ENCODE measurements at places on chromosomes 4 and X.

GRCh38 chr4:173434231-173434630 is 35.3 kb upstream of the SCRG1 start:
- DNase-seq = no peak

DNA sequence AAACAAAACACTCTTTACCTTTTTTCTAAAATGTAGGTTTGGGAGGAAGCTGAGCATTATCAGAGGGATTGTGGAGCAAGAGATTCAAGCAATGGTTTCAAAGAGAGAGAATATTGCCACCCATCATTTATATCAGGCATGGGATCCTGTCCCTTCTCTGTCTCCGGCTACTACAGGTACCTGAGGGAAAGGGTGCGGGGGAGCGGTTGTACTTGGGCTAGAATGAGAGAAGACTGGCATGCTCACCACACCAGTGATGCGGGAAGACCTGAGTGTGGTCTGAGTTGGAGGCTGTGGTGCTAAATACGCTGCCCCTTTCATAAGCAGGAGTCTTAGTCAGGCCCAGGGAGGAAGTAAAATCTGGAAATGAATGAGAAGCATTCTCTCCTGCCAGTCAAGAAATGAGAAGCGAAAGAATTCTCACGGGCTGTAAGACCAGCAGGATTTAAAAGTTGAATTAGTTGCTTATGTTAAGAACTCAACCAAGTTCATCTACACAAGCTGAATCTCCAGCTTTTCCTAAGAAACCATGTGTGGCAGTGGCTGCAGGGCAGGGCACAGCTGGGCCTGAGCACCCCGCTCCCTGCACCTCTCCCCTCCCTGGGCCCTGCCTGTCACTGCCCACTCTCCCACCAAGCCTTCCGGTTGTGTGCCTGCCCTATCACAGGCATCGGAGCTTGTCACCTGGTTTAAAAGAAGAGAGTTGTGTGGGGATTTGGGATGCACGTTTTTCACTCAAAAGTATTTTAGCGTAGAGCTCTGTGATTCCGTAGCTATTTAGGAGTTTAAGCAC is 24.8 kb upstream of the MSANTD1 start:
- DNase-seq = no peak

DNA sequence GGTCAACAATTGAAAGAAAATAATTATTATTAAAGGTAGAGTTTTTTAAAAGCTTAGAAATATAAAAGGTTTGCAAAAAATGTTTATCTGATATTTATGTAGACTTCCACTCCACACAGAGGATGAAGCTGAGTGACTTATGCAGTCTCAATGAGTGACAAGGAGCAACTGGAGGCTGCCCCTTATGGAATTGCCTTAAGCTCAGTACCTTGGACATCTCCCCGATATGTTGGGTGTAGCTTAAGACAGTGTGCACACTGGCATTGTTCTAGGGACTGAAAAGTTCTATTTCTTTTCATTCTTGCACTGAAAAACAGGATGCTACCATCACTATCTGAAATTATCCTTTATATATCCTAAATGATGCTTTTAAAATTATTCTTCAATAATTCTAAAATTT is 292.1 kb downstream of the PRDM5 start:
- no peak for DNase-seq

DNA sequence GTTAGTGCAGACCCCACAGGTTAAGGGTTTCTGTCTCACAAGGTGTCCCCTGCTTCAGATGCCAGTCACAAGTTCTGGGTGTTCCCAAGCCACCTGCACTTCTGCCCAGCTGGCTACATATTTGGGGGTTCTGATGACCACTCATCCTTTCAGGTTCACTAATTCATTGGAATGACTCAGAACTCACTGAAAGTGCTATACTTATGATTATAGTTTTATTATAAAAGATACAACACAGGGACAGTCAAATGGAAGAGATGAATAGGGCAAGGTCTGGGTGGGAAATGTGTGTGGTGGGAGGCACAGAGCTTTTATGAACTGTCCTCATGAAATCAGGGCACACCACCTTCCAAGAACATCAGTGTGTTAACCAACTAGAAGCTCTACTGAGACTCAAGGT is 97.7 kb upstream of the CASK start:
- DNase-seq = no peak

- DNase-seq = no peak
Observed at GRCh38 chr4:150769248-150769647, 187.3 kb downstream of the MAB21L2 start.

- DNase-seq = no peak
Observed at GRCh38 chrX:142076633-142077032, 128.5 kb downstream of the MAGEC2 start.

DNA sequence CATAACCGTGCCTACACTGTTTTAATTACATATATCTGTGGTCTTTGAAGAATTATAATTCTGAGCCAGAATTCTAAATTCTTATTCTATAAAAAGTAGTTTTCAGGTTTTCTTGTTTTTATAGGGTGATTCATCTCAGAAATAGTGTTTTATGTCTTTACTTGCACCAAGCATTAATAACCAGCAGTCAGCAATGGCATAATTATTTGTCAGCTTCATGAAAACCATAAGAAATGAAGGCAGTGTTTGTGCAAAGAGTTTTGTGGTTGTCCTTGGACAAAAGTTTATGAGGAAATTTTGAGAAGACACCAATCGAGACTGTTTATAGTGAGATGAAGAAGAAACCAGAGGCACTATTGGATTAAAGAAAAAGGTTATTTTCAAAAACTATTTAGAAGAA is 37.2 kb downstream of the EDNRA start:
- no peak for DNase-seq

DNA sequence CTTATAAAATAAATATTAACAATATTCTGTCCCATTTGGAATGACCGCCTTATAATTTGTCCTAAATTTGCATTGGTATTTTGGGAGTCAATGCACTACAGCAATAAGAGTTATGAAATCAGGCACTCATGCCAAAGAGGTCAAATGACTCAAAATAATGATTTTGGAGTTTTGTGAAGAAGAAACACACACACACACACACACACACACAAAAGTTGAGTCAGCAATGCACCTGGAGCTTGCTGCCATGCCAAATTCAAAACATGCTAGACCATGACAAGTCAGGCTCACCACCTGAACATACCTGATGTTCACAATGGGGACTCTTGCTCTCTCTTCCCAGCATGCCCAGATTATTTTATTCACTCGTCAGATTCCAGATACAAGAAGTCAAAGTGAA is 56.7 kb downstream of the PROM1 start:
- DNase-seq = no peak

DNA sequence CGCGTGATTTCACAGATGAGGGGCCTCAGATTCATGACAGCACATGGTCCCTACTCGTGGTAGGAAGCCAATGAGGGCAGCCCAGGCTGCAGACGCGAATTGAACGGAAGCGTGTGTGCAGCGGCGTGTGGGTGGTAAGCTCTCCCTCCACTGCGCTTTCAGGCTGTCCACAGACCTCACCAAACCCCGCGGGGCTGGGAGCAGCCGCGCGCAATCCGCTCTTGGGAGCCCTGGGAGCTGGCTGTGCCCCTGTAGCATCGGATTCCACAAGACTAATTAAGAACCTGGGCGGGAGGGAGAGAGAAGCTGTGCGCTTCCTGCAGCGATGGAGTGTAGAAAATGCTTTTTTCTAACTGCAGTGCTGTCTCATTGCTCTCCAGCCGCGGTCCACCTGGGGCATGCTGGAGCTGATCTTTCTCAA is 134.9 kb downstream of the STOX2 start:
- no peak for DNase-seq

DNA sequence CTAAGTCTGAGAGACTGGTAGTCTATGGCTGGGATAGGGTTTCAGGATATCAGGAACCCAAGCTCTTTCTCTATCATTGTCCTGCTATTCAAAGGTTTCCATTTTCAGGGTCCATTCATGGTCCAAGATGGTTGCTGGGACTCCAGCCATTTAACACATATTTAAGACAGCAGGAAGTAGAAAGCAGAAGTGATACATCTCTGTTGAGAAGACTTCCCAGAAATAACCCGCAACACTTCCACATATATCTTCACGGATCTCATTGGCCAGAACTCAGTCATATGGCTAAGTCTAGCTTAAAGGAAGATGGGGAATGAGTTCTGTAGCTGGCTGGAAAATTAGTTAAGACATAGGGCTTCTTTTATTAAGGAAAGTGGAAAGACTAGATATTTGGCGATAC is 23.8 kb downstream of the CTSO start:
- DNase-seq = no peak

GRCh38 chrX:72123471-72124185 is 8.1 kb downstream of the RTL5 start:
- DNase-seq = peak; percentile 49

DNA sequence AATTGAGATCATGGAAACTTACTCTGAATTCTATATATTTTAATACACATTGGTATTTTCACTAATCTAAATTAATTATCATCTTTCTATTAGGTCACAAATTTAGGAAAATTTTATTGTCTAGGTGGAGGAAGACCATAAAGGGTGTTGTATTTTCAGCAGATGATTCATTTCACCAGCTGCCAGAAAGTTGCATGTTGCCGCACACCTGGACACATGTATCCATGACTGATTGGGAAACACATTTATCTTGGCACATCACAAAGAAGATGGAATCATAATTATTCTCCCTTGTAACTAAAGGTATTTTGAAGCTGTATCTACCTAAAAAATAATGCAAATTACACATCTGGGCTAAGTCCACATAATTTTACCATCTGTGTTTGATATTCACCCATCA is 33.1 kb downstream of the SLC7A11 start:
- DNase-seq = no peak

- peak; percentile 3 for DNase-seq
Observed at GRCh38 chr4:7828011-7828720, 111.5 kb downstream of the AFAP1 start.

DNA sequence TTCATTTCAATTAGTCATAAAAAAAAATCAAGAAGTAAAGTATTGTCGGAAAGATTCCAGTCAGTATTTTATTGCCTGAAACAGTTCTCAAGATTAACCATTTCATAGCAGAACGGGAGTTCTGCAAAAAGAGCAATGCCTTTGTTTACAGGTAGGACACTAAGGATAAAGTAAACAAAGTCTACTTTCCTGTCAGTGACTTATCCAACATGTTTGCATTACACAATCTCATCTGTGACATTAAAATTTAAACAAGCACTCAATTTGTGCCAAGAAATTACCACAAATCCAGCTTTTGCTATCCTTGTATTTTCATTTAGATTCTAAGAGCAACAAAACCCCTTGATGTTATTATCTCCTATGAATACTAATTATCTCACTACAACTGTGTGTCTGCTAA is 306.5 kb upstream of the LDB2 start:
- no peak for DNase-seq

GRCh38 chr4:77022560-77023179 is 53.1 kb downstream of the CCNI start:
- DNase-seq = no peak

DNA sequence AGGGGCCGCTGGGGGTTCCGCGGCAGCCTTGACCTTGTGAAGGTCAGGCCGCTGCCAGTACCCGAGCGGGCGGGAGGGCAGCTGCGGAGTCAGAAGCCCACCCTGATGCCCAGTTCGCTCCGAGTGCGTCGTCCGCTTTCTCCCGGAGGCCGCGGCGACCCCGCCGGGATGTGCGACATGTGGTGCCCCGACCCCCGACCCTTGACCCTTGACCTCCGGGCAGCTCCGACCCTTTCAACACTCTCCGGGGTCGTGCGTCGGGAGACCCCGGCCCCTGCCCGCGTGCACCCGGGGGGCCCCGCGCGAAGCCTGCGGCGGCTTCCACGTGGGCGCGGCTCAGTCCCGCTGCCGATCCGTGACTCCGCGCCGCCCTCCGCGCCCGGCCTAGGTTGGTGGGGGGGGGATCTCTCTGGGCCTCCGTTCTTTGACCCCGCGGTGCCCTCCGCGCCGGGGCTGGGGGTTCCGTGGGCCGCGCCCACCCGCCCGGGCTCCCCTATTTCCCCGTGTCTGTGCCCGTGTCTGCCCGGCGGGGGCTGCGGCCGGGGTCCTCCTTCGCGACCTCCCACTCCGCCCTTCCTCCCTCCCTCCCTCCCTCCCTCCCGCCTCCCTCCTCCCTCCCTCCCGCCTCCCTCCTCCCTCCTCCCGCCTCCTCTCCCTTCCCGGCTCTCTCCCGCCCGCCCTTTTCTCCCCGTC is 609 bp upstream of the SLC25A6 start:
- DNase-seq = no peak

DNA sequence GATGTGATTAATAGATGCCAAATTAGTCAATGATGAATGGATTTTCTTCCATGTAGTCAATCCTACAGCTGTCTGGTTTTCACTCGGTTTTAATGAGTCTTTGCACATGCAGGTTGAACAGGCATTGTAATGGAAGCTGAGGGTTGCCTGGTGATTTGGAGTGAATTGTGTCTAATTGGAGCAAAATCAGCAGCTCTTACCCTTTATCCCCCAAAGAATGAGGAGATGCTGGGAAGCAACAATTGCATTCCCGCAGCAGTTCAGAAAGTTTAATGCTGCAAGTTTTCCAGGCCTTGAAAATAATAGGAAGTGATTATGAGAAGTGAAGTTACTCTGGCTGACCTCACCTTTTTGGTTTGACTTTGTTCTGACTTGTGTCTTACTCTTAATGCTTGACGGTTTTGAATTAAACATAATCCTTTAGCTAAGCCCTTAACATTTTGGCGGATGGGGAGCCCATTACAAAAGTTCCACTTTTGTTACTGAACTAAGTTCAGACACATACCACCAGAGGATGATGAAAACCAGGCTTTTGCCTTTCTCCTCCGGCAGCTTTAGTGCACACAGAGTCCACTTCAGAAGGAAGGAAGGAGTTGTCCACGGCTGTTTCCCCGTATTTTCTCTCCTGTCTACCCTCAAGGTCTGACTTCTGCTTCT is 78.8 kb upstream of the TBC1D9 start:
- no peak for DNase-seq

GRCh38 chr4:115119804-115120352 is 6.5 kb upstream of the NDST4 start:
- no peak for DNase-seq

DNA sequence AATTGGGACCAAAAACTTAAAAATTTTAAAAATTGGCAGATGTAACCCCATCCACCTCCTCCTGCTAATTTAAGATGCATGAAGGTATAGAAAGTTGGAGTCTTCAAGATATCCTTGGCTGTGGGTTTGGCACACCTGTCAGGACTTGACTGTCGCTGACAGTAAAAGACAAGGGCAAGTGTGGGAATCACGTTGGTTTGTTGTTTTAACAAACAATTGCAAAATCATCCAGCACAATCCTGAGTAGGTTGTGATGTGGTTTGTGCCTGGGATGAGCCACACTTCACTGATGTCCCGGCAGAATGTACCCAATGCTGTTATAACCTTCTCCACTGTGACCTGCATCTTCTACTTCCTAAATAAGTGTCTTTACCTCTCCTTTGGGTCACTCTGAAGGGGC is 24.0 kb downstream of the HOPX start:
- DNase-seq = no peak

DNA sequence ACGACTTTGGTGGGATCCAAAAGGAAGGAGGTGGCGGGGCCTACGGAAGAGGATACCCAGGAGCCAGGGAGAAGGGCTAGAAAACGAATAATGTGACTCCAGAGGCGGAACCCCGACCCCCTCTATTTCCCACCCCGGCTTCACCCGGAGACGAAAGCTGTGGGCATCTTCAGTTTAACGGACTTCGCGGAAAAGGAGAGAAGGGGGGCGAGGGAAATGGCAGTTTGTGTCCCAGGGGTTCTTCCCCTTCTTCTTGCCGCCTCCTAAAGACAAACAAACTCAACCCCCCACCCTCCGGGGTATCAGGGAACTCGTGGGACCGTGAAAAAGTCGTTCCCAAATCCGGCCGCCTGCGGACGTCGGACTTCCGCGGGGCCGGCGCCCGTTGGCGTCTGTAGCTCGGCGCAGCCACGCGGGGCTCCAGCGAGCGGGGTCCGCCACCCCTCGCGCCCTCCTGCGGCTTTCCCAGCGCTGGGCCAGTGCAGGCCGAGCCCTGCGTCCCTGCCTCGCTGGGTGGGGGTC is 3.6 kb upstream of the LEF1 start:
- DNase-seq = no peak

GRCh38 chr4:53574528-53574927 is 16.8 kb downstream of the LNX1 start:
- DNase-seq = no peak

All from DMS79 treated with DMSO at 0.1 percent for 48 hours (cell line).